ENCODE measurements at places on chromosomes 6 and 20.
A peak's percentile ranks its signal among the peaks of the same experiment; 100 is the strongest.

DNA sequence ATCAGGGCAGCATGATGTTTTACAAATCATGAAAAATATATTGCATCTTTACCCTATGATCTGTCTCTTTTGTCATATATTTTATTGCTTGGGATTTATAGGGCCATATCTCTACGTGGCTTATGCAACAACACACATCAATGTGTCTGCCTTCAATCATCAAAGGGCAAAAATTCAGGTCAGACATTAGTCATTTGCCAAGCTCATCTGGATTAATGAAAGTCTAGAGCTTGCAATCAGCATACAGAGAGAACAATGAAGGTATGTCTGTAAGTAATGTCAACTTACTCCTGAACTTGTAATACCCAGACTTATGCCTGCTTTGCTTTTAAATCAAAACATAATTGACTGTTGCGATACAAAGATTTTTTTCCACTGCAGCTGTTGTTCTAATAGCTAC, 282.7 kb downstream of the HAO1 start:
- DNase-seq = no peak

GRCh38 chr20:48359692-48360341, 468.0 kb downstream of the PREX1 start:
- DNase-seq = no peak

- DNase-seq = peak; percentile 91
These were observed 45.3 kb upstream of the FAM50B start for GRCh38 chr6:3803627-3804468.

DNA sequence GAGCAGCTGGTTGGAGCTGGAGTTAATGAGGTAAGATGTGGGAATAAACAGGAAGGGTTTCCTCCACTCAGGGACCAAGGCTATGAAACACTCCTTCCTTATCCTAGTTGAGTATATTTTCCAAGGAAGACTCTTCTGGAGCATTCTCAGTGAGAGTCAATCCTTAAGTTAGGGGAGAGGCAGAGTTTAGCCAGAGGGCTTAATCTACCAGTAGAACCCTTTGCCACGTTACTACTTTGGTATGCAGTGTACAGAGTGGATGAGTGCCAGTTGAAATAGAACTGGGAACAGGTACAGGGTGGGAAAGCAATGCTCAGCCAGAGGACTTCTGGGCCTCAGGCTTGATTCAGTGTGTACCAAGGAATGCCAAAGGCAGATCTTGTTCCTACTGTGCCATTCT, 114.3 kb downstream of the UBE3D start:
- DNase-seq = peak; percentile 22

- no peak for DNase-seq
These were observed 39.8 kb upstream of the MCM9 start for GRCh38 chr6:118974790-118975189.

DNA sequence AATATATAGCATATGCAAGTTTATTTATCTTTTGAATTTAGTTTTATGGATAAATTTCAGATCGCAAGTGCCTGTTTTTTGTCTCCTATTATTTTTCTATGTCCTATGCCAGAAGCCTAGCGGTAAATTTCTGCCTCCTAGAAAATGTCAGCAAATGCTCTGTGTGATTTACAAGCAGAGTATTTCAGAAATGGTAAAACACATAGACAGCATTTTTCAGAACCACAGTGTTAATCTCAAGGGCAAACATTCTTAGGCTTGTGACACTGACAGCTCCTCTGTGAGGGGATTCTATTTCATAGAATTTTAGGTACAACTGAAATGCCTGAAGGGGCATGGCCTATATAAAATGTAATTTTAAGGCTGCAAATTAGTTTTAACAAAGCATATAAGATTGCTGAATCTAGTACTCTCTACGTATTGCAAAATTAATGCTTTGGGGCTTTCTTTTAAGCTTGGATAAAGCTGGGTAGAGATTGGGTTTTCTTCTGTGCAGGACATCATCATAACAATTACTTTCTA, 89.9 kb upstream of the PTCHD4 start:
- peak; percentile 54 for DNase-seq

DNA sequence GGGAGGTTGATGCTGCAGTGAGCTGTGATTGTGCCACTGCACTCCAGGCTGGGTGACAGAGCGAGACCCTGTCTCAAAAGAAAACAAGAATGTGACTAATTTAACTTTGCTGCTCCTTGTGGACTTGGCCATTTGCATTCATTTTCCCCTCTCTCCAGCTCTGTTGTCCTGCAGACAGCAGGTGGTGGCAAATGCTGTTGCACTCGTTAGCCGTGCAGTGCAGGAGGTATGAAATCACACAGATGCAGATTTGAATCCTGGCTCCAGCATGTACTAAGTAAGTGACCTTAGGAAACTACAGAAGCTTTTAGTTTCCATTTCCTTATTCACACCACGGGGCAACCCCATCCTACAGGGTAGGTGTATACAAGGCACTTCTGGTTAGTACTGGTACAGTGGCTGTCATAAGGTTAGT, 9.6 kb upstream of the BEND3 start:
- DNase-seq = no peak

DNA sequence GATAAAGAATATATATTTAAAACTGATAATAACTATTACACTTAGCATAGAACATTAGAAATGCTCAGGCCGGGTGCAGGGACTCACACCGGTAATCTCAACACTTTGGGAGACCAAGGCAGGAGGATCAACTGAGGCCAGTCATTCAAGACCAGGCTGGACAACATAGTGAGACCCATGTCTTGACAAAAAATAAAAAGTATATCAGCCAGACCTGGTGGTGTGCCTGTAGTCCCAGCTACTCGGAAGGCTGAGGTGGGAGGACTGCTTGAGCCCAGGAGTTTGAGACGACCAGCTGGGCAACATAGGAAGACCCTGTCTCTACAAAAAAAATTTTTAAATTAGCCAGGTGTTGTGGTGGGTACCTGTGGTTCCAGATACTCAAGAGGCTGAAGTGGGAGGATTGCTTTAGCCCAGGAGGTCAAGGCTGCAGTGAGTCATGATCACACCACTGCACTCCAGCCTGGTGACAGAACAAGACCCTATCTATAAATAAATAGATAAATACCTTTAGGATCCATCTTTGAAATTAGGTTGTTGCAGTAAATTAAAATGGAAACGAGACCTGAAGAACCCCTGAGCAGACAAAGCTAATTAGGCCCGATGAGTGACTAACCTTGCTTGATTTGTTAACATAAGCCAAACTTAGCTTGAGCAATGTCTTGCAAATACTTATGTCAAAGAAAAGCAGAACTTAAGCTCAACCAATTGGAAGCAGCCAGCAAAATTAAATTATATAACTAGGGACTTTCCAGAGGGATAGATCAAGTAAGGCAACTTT, 75.8 kb upstream of the E2F3 start:
- DNase-seq = peak; percentile 36

DNA sequence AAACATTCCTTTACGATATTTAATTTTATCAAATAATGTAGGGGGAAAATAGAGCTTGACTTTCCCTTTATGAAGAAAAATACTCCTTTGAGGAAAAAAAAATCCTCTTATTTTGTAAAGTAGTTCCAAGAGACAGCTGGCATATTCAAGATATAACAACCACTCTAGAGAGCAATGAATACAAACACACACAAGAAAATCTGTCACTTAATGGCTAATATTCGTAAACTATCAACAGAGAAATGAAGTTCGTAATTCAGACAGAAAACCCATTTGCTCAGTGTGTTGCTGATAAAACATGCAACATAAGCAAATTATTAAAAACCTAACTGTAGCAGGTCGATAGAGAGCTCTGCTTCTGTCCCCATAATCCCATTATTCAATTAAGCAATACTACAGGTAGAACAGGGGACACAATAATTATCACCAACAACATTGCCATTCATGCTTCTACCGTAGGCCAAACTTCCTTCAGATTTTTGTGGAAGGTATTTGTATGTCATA, 714.4 kb upstream of the MARCKS start:
- no peak for DNase-seq

DNA sequence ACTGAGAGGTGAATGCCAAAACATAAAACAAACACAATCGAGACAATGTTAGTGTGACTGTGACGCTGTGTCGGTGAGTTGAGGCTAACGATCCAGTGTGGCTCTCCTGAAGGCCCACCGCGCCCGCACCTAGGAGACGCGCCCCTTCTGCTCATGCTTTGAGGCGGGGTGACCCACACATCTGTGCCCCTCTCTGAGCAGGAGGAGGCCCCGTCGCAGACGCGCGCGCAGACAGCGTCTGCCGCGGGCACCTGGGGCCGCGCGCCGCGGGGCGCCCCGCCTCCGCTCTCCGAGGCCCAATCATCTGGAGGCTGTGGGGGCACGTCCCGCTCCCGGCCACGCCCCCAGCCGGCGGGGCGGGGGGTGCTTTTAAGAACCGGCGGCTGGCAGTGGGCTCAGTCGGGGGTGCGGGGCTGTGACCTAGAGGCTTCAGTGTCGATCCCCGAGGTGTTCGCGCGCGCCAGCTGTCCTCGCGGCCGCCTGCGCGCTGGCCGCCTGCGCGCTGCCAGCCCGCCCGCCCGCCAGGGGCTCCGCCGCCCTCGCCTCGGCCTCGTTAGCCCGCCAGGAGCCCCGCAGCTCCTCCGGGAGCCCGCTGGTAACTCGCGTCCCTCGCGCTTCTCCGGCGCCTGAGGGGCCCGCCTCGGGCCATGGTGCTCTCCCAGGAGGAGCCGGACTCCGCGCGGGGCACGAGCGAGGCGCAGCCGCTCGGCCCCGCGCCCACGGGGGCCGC, at the start of gene SLC16A10:
Gene SLC16A10 (plus strand): TSS at position 398 of the 730 bp plus-strand sequence. CDS start 250 bp downstream, at position 648.
- peak; percentile 8 for DNase-seq

- DNase-seq = no peak
These were observed 5.4 kb downstream of the NELFCD start for GRCh38 chr20:58986286-58986967.

DNA sequence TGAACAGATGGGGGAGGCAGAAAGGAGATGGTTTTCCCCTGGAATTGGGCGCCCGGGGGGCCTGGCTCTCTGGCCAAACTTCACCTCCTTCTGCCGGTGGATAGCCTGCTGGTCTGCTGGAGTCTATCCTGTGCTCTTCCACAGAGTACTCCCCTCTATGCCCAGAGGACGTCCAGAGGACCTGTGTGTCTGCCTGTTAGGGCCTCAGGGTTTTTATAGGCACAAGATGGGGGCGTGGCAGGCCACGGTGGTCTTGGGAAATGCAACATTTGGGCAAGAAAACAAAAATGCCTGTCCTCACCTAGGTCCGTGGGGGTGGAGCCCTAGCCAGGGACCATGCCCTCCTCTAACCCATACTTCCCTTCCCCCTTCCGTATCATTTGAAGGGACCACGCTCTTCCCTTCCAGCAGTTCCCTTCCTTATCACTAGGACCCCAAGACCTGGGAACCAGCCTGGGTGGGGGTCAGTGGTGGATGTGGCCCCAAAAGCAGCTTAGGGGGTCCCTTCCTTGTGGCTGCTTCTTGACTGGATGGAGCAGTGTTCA, 53.6 kb upstream of the ZNF337 start:
- DNase-seq = peak; percentile 3

- DNase-seq = no peak
These were observed 181.0 kb downstream of the ZMYND8 start for GRCh38 chr20:47175493-47175892.
